ENCODE measurements at places on chromosomes 4 and X.

DNA sequence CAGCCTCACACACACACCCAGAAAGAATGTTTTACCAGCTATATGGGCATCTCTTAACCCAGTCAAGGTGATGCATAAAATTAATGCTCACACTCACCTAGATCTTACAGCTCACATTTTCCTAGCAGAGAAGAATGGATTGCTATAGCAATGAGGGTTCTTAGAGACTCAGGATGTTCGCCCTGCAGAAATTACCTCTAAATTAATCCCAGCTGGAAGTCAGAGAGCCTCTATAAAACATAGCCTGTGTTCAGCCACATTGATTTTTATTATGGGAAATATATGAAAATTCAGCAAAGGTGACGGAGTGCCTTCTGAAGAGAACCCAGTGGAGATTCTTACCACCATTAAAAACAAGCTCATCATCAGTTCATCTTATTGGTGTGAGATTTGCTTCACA is 528.3 kb upstream of the ZFP42 start:
- no peak for DNase-seq

- no peak for DNase-seq
Observed at GRCh38 chr4:123349421-123350190, 47.0 kb upstream of the SPRY1 start.

GRCh38 chr4:26000274-26000950 is 86.4 kb downstream of the SMIM20 start:
- DNase-seq: no peak

GRCh38 chr4:116243431-116243830 is 841.9 kb downstream of the TRAM1L1 start:
- DNase-seq: no peak

- DNase-seq: no peak
Observed at GRCh38 chr4:147052361-147052760, 106.7 kb upstream of the TTC29 start.

GRCh38 chr4:36256398-36256891 is 12.1 kb upstream of the ARAP2 start:
- DNase-seq: no peak

GRCh38 chr4:33890841-33891240 is 2353.5 kb downstream of the ARAP2 start:
- no peak for DNase-seq

DNA sequence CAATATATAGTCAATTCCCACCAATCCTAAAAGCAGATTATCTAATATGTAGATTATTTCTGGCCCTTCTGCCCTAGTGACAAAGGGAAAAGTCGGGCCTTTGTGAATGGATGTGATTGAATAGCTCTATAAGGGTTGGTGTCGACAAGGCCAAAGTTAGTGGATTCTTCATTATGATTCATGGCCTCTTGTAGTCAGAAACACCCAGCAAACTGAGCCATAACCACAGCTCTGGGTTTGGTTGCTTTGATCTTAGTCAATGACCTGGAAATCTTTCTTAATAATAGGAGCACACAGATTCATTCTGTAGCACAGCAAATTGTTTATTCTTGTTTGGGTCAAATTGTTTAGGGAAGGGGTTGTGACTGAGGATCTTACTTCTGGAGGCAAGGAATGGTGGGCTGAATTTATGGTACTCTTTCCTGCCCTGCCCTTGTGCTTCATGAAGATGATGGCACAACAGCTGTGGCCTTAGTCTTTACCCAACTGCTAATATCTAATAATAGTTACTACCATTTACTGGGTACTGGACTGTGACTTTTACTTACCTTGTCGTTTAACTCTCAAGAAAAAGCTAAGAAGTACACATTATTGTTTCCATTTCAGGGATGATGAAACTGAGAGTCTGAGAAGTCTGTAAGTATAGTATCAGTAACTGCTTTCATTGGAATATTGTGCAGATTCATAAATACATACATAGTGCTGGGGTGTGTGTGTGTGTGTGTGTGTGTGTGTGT is 74.0 kb downstream of the AFF2 start:
- DNase-seq: no peak

DNA sequence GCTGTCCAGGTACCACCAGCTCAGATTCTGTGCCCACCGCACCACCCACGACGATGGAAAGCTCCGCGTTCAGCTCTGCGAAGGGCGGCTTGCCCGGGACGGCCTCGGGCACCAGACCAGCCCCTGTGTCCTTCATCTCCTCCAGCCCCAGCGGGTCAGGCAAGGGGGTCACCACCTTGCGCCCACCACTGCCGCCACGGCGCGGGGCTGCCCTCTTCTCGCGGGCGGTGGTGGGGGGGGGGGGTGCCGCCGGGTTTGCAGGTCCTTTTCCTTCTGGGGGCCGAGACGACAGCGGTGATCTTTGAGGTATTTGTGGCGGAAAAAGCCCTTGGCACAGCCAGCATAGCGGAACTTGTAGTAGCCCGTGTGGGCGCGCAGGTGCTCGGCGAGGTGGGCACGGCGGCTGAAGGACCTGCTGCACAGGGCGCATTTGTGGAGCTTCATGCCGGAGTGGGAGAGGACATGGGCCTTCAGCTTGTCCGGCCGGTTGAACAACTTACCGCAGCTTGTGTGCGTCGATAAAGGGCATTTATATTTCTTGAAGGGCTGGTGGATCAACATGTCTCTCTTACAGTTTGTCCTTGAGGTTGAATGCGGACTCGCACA is 50.9 kb downstream of the CFAP299 start:
- DNase-seq: no peak

- DNase-seq: no peak
Observed at GRCh38 chr4:148376151-148376550, 66.1 kb downstream of the NR3C2 start.

DNA sequence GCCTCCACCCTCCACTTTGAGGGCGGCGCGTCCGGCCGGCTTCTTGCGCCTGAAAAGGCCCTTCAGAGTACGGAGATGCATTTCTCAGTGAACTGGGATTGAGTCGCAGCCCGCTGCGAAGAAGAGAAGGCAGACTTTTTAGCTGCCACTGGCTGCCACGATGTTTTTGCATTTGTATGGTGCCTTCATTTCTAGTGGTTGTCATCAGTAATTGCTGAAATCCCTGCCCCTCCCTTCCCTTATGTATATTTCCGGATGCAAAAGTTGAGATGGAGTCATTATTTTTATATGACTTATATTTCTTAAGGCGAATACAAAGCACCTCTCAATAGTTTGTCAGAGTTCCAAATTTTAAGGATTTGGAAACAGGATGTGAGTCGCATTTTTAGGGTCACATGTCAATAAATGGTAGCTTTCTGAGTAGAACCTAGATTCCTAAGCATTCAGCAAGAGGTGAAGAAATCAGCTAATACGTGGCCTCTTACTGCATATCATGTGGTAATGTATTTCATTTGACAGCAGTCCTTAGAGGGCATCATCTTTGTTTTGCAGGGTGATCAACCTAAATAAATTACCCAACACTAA is 658 bp downstream of the ATP6AP2 start:
- DNase-seq: no peak

DNA sequence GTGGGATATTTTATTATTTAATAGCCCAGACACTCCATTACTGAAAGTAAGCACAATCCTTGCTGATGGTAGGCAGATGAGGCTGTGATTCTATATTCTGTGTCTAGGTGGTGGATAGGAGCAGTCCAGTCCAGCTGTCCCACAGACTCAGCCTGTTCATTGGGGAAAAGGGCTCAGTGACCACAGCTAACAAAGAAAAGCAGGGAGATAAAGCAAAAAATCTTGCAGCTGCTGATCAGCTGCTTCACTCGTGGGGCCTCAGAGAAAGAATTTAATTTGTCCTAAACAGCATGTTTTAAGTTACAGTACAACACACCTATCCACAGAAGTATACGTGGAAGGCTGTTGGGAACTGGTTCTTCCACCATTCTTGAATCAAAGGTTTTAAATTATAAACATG is 40.7 kb upstream of the ANK2 start:
- DNase-seq: no peak

DNA sequence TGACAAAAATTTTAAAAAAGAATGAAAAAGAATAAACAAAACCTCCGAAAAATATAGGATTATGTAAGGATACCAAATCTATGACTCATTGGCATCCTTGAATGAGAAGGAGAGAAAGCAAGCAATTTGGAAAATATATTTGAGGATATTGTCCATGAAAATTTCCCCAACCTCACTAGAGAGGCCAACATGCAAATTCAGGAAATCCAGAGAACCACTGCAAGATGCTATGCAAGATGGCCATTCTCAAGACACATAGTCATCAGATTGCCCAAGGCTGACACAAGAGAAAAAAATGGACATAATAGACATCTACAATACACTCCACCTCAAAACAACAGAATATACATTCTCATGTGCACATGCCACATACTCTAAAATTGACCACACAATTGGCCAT is 135.9 kb upstream of the SPANXB1 start:
- DNase-seq: no peak

DNA sequence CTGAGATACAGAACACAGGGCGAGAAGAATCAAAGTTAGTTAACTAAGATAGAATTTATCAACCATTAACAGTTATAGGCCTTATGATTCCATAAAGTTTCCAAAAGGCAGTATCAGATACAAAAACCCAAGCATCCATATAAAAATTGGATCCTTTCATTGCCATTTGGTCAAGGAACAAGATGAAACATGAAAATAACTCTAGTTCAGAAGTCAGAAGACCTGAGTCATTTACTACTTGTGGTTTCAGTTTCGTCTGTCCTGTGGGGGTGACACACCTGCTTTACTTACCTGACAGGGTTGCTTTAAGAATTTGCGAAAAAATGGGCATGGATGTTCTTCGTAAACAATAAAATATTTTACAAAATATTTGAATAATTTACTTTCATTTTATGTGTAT is 130.8 kb downstream of the ANAPC10 start:
- DNase-seq: no peak

- no peak for DNase-seq
Observed at GRCh38 chrX:103782640-103783039, 6.0 kb downstream of the PLP1 start.

GRCh38 chr4:37634180-37634579 is 52.0 kb downstream of the RELL1 start:
- DNase-seq: no peak

- DNase-seq: no peak
Observed at GRCh38 chr4:22391551-22391950, 124.3 kb downstream of the ADGRA3 start.

DNA sequence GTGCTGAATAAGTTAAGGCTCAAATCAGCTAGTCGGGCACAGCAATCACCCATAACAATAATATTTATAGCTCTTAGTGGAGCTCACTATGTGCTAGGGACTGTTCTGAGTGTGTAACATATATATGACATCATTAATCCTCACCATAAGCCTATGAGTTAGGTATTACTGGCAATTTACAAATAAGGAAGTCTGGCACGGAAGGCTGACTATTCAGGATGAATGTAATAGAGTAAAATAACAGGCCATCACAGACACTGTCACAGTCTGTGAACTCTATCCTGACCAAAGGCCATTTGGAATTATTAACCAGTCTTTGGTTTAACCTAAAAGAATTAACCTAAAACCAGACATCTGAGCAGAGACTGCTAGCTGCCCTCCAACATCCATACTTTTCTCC is 119.3 kb downstream of the C4orf51 start:
- DNase-seq: no peak

GRCh38 chr4:155582041-155582440 is 84.6 kb upstream of the GUCY1A1 start:
- DNase-seq: no peak

DNA sequence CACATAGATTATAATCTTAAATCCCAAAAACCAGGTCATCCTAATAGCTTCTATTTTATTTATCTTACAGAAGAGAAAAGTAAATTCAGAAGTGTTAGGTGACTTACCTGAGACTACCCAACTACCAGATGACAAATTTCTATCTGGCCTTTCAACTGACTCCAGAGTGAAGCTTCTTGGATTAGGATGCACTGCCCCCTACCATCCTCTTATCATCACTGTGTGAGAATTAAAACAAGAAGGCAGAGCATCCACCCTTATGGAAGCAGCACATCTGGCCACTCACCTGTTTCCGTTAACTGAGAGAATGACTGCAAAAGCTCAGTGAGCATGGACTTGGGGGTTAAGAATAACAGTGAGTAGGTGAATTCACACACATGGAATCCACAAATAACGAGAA is 502.6 kb upstream of the TECRL start:
- DNase-seq: no peak

Data from stimulated activated CD4-positive, alpha-beta T cell treated with anti-CD3 and anti-CD28 coated beads, Interleukin-15, amount 100 ng/mL, for 1 hour (primary cell).